ENCODE measurements at places on chromosomes 5 and 9. TPM values are rescaled to one million over a fixed set of nuclear protein-coding genes. Genes with fewer than 3 reads are reported as not detected.

GRCh38 chr9:22208846-22209585 lies 199.9 kb upstream of the CDKN2B start:
- DNase-seq = no peak
- peak overlapping the region; percentile 30 for H3K4me3 ChIP-seq
- peaks cover 7% of the 10 kb centered on the region for H3K4me1 ChIP-seq
- no peaks in the 10 kb centered on the region for H3K27me3 ChIP-seq
- H3K36me3 ChIP-seq = no peaks in the 10 kb centered on the region

DNA sequence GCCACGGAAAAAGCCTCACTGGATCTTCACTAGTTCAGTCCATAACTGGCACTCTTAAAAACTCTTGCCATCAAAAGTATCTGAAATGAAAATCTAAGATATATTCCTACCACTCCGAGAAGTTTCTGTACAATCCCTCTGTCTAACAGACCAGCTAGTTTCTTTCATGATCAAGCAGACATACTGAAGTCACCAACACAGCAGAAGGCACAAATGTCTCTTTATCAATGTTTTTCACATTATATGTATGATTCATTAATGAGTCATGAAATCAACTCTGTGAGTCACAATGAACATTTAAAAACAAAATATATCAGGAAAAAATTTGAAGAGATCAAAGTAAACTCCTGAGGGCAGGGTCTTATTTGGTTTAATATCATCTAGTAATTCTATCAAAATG lies 50.8 kb downstream of the F2R start:
- no peak overlapping the region for H3K4me3 ChIP-seq
- H3K36me3 ChIP-seq = no peaks in the 10 kb centered on the region
- no peaks in the 10 kb centered on the region for H3K27me3 ChIP-seq
- peaks cover 4% of the 10 kb centered on the region for H3K4me1 ChIP-seq

DNA sequence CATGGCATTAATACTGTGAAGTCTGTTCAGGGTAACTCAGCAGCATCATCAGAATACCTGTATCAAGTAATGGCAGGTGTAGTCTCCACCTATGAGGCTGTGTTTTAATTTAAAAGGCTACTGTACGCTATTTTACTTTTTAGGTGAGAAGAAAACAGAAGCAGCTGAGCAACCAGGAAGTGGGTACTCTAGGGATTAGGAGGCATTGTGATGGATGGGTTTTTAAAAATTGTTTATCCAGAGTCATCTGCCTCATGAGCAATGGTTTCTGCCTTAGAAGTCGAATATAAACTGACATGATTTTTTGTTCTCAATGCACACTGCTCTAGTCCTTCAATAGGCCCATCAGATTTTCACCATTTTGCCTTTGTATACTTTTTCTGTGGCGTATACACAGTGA lies 42.6 kb downstream of the PSIP1 start:
- H3K4me3 ChIP-seq = no peak overlapping the region
- H3K27ac ChIP-seq = no peak overlapping the region
- H3K4me1 ChIP-seq = no peaks in the 10 kb centered on the region
- no peaks in the 10 kb centered on the region for H3K27me3 ChIP-seq
- H3K36me3 ChIP-seq = peaks cover 60% of the 10 kb centered on the region

DNA sequence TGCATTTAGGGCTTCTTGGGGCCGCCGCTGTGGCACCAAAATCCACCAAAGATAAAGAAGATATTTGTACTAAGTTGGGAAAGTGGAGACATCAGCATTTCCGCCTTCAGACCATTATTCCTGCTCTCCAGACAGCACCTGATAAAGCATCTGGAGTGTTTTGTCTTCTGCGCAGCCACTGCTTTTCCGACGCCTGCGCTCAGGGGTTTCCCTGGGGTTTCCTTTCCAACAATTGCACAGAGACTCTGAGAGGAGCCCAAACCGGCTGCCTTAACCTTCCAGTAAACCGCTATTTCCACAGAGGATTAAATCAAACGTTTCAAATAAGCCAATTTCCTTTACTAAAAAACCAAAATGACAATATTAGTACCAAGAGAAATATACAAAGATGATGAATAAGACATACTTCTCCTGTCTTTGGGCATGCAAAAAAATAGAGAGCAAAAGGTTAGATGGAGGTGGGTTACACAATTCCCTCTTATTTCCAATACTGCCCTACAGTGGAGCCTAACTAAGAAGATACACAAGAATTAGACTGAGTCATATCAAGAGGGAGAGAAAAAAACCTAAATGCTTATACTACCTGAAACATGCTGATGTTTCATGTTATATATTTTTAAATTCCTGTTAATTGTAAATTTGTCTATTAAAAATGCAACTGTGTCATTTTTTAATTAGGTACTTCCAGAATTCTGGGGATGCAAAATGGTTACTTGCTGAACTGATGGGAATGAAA lies 98.4 kb downstream of the MAPKAP1 start:
- H3K4me3 ChIP-seq = no peak overlapping the region
- no peak for DNase-seq
- no peak overlapping the region for H3K27ac ChIP-seq
- H3K4me1 ChIP-seq = no peaks in the 10 kb centered on the region

GRCh38 chr5:122924203-122924602 lies 78.8 kb downstream of the SNX24 start:
- H3K4me3 ChIP-seq = no peak overlapping the region
- H3K36me3 ChIP-seq = no peaks in the 10 kb centered on the region
- H3K27ac ChIP-seq = no peak overlapping the region
- DNase-seq = no peak

DNA sequence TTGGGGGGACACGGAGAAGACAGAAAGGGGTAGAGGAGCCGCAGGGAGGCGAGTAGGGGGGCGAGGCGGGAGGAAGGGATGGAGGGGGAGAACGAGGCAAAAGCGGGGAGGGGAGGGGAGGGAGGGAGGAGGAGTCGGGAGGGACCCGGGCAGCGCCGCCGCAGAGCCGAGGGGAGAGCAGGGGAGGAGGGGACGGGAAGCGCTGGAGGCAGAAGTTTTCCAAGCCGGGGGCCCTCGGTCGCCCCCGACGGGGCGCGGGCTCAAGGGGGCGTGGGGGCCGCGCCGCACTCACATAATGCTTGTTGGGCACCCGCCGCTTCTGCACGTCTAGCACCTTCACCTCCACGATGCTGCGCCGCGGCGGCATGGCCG lies 353 bp downstream of the SH3PXD2B start:
- no peak overlapping the region for H3K27ac ChIP-seq
- no peaks in the 10 kb centered on the region for H3K36me3 ChIP-seq
- H3K4me3 ChIP-seq = no peak overlapping the region
- DNase-seq = no peak

The GPR21 gene
- not detected for polyA plus RNA-seq
